ENCODE measurements at places on chromosomes 6 and 20.

GRCh38 chr6:143376375-143376774, 74.1 kb downstream of the ADAT2 start:
- no peak for DNase-seq

GRCh38 chr6:55437141-55437540, 109.9 kb downstream of the GFRAL start:
- no peak for DNase-seq

DNA sequence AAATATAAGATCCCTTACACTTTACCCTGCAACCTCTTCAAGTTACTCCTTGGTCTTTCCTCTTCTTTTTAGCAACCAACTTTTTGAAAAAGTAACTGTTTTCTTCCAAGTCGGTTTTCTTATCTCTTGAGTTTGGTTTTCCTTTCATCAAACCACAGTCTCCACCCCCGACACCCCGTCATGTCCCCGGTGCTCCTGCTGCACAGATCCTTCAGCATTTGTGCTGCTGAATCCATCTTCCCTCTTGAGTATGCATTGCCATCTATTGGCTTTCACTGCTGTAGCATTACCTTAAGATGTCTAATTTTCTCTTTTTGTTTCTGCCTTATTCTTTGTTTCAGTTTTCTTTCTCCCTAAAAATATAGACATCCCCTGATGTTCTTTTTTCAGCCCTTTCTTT, 11.9 kb upstream of the TNFRSF21 start:
- no peak for DNase-seq

GRCh38 chr6:131001945-131002660, 60.9 kb downstream of the EPB41L2 start:
- DNase-seq, result no peak

- no peak for DNase-seq
These were observed 443.4 kb upstream of the CDH4 start for GRCh38 chr20:60808701-60809100.

- DNase-seq, result peak; percentile 63
These were observed 64.2 kb downstream of the FKBP5 start for GRCh38 chr6:35624341-35625070.

DNA sequence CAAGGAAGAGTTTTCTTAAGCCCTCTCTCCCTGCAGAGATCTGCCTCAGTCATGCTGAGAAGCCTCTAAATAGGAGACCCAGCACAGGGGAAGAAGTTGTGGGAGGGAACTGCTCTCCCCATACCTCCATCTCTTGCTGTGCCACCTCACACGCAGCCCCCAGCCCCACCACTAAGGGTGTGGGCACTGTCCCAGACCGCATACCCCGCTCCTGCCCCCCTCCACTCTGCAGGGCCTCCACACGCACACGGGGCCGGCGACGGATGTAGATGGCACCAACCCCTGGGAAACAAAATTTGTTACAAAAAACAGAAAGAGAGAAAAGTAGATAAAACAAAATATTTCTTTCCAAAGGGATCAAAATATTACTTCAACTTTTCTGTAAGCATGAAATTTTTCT, 10.2 kb upstream of the CPNE1 start:
- no peak for DNase-seq

DNA sequence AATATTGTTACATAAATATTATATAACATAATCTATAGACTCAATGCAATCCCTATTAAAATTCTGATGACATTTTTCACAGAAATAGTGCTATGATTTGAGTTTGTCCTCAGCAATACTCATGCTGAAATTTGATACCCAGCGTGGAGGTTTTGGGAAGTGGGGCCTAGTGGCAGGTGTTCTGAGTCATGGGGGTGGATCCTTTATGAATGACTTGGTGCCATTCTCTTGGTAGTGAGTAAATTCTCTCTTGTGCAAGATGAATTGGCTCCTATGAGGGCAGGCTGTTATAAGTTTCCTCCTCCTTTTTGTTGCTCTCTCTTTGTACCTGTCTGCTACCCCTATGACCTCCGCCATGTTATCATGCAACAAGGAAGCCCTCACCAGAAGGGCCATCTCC, 65.8 kb downstream of the SHPRH start:
- no peak for DNase-seq

DNA sequence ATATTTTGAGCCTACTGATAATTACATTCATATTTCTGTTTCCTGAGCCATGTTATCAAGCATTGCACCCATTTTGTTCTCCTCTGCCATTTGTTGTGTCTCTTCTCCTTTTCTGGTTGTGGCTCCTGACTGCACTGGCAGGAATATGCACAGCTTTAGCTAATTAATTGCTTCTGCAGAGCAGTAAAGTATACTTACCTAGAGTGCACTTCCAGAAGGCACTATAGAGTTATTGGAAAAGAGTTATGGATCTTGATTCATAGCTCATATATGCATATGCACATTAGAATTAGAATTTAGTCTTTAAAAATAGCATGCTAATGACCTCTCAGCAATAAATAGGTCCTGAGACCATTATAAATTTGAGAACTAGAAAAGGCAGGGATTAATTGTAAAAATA, 262.6 kb downstream of the NKAIN2 start:
- no peak for DNase-seq

DNA sequence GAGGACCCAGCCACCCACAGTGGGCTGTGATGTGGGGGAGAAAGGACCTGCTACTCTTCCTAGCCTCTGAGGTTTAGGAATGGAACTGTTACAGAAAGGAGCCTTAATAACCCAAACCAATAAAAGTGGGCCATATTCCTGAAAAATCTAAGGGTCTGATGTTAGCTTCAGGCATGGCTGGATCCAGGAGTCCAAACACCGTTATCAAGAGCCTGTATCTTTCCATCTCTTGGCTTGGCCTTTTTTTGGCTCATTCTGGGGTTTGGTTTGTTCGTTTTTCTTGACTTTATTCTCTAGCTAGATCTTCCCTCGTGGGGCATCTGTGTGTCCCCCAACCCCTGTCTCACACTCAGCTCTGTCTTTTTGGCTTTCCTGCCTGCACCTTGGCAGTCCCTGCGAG, 38.7 kb downstream of the CDH4 start:
- no peak for DNase-seq

GRCh38 chr20:46006022-46006705, 2.5 kb upstream of the MMP9 start:
- no peak for DNase-seq

DNA sequence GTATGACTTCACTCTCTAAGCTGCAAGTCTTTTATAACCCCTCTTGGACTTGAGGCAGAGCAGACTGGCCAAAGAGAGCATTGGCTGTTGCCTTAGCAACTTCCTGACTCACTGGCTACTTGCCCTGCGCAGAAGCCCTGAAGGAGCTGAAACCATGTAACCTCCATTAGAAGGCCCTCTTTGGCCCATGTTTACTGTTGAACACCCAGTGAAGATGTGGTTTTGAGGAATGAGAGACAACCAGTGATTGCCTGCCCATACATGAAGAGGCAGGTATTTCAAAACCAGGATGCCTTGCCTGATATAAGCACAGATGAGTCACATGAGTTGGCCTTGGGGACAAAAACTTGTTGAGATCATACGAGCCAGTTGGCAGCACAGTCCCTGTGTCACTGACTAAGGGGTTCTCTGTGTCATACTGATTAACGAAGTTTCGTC, 182.5 kb downstream of the EDN1 start:
- DNase-seq, result no peak

DNA sequence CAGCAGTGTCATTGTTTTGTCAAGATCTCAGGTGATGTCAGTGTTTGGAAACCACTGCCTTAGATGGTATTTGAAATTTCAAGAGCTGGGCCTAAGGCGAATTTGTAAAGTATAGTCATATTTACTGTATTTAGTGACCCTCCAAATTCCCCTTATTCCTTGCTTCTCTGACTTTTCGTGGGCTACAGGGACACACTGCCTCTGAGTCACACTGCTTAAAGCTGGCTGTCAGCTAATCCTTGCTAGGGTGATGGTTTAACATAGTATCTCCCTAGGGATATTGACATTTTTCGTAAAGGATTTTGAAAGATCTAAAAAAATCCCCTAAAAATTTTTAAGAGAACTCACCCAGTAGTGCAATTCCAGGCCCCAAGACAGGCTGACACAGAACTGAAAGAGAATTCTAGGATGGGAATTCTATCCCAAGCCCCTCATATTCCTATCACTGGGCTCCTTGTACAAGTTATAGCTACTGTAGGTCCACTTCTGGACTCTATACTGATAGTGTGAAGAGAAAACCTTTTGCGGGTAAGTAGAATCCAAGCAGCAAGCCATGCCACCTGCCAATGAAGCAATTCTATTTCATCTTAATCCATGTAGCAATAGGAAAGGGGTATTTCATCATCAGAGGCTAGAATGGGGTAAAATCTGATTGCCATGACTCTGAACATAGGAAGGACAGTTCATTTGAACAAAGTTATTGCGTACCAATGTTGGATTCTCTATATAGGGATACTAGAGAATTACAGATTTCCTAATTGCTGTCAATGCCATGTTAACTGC, 4.3 kb downstream of the BMP6 start:
- no peak for DNase-seq

DNA sequence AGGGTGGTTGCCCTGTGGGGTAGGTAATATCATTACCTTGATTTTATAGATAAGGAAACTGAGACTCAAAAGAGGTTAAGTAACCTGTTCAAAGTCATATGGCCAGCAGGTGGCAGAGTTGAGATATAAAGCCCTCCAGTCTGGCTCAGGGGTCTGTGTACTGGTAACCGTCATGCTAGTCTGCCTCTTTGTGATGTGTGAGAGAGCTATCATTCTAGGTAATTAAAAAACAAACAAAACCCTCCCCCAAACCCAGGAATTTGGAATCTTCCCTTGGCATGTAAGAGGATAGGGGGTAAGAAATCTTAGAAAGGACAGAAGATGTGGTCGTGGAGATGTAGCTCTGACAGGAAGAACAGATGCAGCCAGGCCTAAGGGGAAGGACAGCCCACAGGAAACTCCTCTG, 206.0 kb downstream of the CDC5L start:
- peak; percentile 38 for DNase-seq

GRCh38 chr6:27825025-27825793, 87.0 kb downstream of the OR2B2 start:
- no peak for DNase-seq

DNA sequence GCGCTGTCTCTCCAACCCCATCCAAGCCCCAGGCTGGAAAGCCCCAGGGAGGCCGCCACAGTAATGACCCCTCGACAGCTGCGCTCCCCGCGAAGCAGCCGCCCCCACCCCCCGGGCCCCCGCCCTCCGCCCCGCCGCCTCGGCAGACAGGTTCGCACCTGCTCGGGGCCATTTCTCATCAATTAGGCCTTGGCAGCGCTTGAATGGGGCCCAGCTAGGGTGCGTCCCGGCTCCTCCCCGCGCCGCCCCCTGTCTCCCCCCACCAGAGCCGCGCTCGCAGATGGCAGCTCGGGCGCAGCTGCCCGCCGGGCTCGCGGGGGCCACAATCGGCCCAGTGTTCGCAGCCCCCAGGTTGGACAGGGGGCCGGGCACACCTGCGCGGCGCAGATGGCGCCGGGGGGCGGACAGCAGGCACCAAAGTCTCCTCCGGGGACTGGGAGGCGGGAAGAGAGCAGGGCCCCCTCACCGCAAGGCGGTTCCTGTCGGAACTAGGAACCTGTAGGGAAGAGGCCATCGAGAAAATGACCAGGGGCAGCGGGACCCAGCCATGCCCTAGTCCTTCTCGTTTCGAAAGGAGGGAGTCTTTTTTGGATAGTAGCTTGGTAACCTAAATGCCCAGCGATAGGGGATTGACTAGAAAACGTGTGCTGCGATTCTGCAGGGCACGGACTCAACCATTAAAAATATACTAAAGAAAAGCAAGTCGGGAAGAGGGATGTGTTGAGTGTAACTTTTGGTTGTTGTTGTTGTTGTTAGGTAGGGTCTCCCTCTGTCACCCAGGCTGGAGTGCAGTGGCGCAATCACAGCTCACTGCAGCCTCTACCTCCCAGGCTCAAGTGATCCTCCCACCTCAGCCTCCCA, 83.2 kb upstream of the EYA2 start:
- DNase-seq, result no peak

DNA sequence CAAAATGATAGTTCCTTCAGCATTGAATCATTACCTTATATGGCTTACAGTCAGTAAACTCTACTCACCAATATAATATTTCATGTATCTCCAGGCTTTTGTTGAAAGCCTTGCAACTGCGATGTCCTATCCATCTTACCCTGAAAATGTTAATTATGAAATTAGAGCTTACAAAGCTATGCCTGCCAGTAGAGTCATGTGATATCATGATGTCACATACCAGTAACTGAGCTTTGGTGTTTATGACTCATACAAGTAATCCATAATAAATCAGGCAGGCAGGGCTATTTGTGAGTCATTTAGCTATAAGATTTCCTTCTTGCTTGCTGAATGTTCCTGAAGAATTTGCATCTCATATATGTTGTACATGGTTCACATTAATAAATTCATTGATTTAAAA, 44.9 kb upstream of the FAM83B start:
- no peak for DNase-seq

- DNase-seq, result no peak
These were observed 244.7 kb upstream of the PRND start for GRCh38 chr20:4476903-4477500.

- no peak for DNase-seq
These were observed 39.3 kb downstream of the TSBP1 start for GRCh38 chr6:32332433-32332832.

DNA sequence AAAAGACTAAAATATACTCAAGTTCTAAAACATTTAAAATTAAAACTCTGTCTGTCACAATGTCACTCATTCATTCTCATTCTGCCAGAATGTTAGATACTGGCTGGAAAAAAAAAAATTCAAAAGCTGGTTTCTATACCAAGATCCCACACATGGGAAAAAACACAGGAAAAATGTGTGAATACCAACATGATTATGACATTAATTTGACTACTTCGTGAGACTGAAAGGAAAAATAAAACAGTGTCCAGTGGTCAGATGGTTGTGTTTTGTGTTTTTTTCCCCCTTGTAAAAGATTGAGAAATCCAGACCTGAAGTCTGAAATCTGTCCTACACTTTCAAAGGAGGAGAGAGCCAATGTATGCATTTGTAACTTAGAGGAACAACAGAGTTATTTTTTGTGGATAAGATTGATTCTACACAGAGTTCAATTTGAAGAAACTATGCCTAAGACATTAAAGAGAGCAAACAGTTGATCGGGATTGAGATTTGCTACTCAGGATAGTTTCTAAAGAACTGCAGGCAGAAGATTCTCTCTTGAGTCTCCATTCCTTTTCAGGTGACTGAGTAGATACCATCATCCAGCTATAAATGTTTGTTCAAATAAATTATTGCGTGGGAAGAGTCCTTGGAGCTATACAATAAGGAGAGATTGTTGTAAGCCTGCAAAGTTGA, 39.2 kb upstream of the TXLNB start:
- no peak for DNase-seq
